Anterior cingulate cortex (tissue), 58 donors: ENCODE measurements at places on chromosomes 16 and 17.
A peak's percentile ranks its signal among the peaks of the same experiment; 100 is the strongest.

DNA sequence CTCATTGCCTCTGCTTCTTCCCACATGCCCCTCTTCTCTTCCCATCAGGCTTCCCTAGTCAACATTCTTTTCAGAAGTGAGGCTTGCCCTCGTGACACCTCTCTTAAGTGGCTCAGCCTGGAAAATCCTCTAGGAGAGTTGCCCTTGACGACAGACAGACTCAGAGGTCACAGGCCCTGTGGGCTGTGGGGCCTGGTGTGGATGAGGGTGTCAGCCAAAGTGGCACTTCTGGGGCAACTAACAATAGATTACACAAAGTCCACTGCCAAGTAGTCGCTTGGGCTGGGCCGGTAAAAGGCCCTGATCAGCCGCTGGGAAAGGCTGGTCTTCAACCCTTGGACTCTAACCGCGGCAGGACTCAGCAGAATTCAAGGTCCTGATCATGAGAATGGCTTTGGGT lies 33.7 kb upstream of the METTL16 start:
- no peak for DNase-seq

- DNase-seq: peak; percentile 100
Observed at GRCh38 chr17:81394921-81395599, at the start of gene BAHCC1. TSS of gene BAHCC1 (plus strand) at chr17:81395457. CDS start at chr17:81399740, 4,283 bp downstream.

- DNase-seq: no peak
Observed at GRCh38 chr17:64723781-64724180, 61.7 kb upstream of the SMURF2 start.

- DNase-seq: no peak
Observed at GRCh38 chr17:58270476-58271215, 10.1 kb downstream of the MPO start.

DNA sequence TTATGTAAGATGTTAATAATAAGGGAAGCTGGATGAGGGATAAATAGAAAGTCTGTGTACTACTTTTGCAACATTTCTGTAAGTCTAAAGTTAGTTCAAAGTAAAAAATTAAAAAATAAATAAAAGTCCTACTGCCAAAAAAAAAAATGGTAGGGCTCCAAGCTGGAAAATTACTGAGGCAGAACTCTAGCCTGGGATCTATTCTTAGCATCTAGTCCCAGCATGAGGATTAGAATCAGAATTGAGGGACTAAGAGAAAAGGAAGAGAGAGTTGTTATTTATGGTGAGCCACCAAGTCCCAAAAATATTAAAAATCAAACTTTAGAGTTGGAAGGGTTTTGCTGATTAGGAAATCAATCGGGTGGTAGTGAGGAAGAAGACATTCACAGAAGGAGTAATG lies 110.3 kb downstream of the CYB561 start:
- DNase-seq: no peak
